SK-N-DZ (cell line): ENCODE measurements at places on chromosomes 7 and 10.

DNA sequence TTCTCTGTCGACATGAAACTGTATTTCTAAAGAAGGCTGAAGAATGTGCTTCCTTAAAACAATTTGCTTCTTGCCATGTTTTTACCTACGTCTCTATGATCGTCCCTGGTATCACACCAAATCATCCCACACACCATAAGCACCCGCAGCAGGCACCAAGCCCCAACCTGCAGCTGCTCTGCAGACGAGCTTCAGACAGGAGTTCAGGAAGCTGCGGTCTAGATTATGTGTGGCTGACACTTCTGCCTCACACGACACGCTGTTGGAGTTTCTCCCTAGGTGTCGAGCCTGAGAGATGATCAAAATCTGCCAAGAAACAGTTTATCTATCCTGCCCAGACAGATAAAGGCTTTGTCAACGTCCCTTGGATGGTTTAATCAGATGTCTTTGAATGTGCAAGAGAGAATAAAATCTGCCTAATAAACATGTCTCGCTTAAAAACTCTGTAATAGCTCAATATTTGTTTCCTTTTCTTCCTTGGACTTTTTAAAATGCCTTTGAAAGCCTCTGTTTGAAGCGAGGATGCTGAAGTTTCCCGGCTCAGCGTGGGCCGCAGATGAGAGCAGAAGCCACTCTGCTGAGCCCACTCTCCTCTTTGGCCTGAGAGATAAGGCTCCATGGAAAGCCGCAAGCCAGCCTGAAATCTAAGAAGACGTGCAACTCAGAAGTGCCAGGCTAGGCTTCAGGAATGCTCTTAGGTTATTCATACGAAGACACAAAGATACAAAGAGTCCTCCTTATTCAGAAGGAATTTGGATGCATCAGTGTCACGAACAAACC is 158.3 kb upstream of the PFKP start:
- DNase-seq: no peak

DNA sequence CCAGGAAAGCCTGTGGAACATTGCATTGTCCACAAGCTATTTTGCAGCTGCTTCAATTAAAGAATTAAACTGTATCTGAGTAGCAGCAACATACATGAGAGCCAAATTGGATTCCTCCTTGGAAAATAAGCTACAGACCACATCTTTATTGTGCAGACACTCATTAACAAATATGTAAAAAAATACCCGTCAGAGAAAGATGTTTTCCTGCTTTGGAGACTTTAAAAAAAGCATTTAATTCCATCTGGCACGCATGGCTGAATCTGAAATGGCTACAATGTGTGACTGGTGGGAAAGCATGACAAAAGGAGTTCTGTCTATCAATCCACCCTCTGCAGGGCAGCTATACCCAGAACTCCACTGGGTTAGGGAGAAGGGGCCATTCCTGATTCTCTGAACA is 73.1 kb upstream of the HPS1 start:
- no peak for DNase-seq

- DNase-seq: no peak
Observed at GRCh38 chr7:155743177-155743576, 69.1 kb downstream of the SHH start.

GRCh38 chr7:44145479-44145968 is 4.4 kb upstream of the MYL7 start:
- no peak for DNase-seq

- DNase-seq: no peak
Observed at GRCh38 chr10:78659598-78659967, 409.2 kb upstream of the ZMIZ1 start.

DNA sequence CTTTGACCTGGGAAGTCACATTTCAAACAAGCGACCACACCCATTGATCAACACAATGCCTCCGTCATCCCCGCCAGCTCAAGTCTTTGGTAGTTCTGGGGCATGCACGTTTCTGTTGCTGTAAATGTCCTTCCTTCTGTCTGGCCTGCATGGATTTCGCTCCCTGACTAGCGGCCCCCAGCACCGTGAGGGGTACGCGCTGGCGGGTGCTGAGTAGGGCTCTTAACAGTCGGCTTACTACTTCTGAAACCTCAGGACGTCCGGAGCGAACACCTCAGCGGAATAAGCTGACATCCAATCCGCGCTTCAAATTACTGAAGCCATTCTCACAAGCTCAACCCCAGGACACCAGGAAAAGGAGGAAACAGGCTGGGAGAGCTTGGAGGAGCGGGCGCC is 505 bp downstream of the NUDCD3 start:
- peak; percentile 9 for DNase-seq

DNA sequence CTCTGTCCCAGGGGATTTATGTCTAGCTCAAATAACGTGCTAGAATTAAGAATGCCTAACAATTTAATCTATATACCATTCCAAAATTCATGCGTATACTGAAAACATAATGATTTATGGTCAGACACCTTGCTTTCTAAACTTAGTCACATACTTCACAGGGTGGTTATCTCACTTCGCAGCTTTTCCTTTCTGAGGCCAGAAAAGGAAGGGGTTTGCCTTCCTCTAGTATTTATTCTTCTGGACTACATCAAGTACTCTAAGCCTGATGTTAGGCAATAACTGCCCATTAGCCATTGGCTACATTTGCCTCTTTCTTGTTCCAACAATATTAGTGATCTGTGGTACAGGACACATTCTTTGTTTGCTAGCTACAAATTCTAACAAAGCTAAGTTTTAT is 72.6 kb upstream of the FHIP2A start:
- no peak for DNase-seq

GRCh38 chr7:141748396-141748795 is 10.2 kb downstream of the SSBP1 start:
- DNase-seq: no peak
